ENCODE measurements at places on chromosomes 12 and 14. TPM values are rescaled to one million over a fixed set of nuclear protein-coding genes. Genes with fewer than 3 reads are reported as not detected.

The SELPLG gene
- 150 TPM for total RNA-seq

- H3K36me3 ChIP-seq: peaks cover 4% of the 10 kb centered on the region
- peaks cover 7% of the 10 kb centered on the region for H3K4me1 ChIP-seq
- H3K4me3 ChIP-seq: no peak overlapping the region
- no peak overlapping the region for H3K27ac ChIP-seq
Measured at GRCh38 chr14:36518031-36518585, 1.9 kb downstream of the NKX2-1 start.

The SLCO1B1 gene
- not detected for total RNA-seq

The ADAMTS20 gene
- not detected for total RNA-seq

GRCh38 chr12:109621211-109621694 lies 47.7 kb downstream of the MVK start:
- peaks cover 21% of the 10 kb centered on the region for H3K27me3 ChIP-seq
- no peaks in the 10 kb centered on the region for H3K36me3 ChIP-seq
- no peak overlapping the region for H3K27ac ChIP-seq
- H3K4me3 ChIP-seq: no peak overlapping the region
- no peaks in the 10 kb centered on the region for H3K4me1 ChIP-seq
- DNase-seq: no peak

The TCL1B gene
- not detected for total RNA-seq

GRCh38 chr14:77848031-77848430 lies 48.1 kb downstream of the ADCK1 start:
- no peaks in the 10 kb centered on the region for H3K4me1 ChIP-seq
- DNase-seq: no peak
- no peak overlapping the region for H3K4me3 ChIP-seq

The IL26 gene
- 0.23 TPM for total RNA-seq

- no peak overlapping the region for H3K27ac ChIP-seq
- no peaks in the 10 kb centered on the region for H3K36me3 ChIP-seq
- H3K4me1 ChIP-seq: no peaks in the 10 kb centered on the region
- no peaks in the 10 kb centered on the region for H3K27me3 ChIP-seq
- DNase-seq: no peak
- H3K4me3 ChIP-seq: no peak overlapping the region
Measured at GRCh38 chr12:80412343-80412953, 31.6 kb upstream of the PTPRQ start.

DNA sequence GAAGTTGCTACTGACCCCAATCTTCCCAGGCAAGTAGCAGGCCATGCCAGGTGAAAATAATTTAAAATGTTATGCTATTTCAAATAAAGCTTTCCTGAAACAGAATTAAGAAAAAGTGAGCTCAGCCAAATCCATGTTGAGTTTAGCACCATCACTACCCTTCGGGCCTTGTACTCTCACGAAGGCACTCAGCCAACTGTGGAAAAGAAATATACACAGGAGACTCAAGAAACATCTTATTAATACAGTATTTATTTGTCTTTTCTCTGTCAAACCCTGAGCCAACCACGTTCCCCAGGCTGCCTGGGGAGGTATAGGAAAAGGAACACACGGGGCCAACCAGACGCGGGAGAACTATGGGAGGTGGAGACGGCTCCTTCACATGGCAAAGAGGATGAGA lies 10.9 kb downstream of the ATP5MC2 start:
- H3K27ac ChIP-seq: no peak overlapping the region
- H3K36me3 ChIP-seq: peaks cover 51% of the 10 kb centered on the region
- no peaks in the 10 kb centered on the region for H3K27me3 ChIP-seq

The KRT3 gene
- not detected for total RNA-seq

DNA sequence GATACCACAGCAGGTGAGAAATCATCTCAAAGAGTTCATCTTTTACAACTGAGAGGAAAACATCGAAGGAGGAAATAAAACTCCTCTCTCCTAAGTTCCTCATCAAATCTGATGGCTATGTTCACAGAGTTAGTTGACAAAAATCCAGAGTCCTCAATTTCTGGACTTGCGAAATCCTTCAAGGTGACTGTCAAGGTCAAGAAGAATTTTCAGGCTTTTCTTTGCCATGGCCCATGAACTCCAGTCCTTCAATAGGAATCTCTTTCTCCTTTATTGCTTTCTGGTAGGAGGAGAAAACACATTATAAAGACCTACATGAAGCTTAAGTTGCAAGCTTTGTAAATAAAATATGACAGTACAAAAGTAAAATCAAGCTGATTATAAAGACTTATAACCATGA lies 1.5 kb downstream of the TRIAP1 start:
- peaks cover 70% of the 10 kb centered on the region for H3K36me3 ChIP-seq
- H3K27me3 ChIP-seq: no peaks in the 10 kb centered on the region
- peak overlapping the region; percentile 99 for H3K27ac ChIP-seq
- DNase-seq: no peak
- peak overlapping the region; percentile 97 for H3K4me3 ChIP-seq

Measured in activated CD8-positive, alpha-beta T cell treated with anti-CD3 and anti-CD28 coated beads, Interleukin-2, amount 10 ng/mL, durations not matched to agents 7 days and 5 days (primary cell).